ENCODE measurements at places on chromosomes 11 and 22.

DNA sequence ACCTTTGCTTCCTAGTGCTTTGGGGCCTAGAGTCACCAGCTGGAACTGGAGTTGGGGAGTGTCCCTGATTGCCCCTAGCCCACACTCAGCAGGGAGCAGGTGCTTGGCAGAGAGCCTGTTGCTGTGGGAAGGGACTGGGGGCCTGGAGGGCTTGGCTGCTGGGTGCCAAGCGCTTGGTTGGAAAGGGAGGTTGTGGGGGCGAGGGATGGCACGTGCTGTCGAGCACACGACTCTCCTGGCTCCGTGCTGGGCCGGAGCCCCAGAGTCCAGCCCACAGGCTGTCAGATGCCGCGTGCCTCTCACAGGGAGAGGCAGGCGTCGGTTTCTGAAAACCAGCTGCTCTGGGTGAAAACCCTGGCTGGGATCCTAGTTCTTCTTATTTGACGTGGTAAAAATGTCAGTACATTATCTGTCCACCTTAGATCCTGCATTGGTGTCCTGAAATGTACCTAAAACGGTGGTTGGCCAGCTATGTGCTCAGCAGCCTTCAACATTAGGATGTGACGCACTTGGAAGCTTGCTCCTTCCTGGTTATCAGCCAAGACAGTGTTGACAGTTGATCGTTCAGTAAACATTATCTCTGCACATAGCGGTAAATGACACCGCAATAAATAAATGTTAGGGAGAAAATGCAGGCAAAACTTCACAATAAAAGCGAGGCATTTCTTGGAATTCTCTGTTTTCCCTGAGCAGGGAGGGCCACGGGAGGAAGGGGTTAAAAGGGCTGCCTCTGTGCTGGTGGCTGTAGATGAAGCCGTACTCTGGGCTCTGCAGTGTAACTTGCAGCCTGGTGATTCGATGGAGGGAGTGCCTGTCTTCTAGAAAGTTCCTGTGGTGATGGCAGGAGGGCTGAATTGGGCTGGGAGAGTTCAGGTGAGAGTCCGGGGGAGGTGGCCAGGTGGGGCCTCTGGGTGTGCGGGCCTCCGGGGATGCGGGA is 29.2 kb downstream of the GRAMD4 start:
- no peak for DNase-seq

DNA sequence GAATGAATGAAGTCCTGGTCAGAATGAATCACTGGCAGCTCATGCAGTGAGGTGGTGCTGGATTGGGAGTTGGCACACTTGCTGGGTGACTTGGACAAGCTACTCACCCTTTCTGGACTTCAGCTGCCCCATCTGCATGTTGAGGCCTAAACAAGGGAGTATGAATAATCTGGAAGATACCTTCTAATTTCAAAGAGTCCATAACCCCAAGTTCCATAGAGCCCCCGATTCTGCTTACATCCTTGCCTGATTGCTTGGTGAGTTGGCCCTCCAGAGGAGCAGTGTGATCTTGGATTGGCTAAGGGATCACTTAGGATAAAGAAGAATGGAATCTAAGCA is 18.3 kb upstream of the ACCSL start:
- no peak for DNase-seq

DNA sequence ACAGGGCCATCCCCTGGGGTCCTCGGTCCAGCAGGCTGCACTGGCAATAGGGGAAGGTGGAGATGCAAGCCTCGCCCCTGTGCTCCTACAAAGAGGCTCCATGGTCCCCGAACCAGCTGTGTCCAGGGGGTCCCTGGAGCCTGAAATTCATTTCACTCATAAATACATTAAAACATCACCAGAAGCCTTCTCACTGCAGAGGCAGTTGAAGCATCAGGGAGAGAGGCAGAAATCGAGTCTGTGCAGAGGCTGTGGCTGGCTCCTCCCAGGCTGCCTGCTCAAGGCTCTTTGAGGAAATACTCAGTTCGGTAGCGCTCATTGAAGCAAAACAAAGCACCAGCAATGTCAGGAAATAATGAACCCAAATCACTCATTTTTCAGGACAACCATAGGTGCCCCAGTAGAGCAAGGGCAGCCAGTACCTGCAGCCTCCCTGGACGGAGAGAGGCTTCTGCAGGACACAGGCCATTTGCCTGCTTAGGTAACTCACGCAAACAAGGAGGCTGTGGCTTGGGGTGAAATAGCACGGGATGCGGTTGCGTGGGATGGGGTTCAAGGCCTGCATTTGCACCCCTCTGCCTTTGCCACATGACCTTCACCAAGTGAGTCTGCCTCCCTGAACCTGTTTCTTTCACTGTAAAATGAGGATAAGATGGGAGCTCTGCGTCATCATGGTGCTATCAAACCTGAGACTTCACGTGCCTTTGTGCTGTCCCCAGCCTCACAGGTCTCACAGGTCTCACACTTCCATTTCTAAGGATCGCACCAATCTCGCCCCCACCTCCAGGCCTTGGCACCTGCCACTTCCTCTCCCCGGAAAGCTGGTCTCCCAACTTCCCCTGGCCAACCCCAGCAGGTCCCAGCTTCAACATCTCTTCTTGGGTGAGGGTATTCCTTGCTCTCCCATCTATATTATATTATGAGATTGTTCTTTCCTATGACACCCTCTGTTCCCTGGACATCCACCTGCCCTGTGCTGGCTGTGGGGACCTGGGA is 84.3 kb upstream of the SHISAL1 start:
- no peak for DNase-seq

DNA sequence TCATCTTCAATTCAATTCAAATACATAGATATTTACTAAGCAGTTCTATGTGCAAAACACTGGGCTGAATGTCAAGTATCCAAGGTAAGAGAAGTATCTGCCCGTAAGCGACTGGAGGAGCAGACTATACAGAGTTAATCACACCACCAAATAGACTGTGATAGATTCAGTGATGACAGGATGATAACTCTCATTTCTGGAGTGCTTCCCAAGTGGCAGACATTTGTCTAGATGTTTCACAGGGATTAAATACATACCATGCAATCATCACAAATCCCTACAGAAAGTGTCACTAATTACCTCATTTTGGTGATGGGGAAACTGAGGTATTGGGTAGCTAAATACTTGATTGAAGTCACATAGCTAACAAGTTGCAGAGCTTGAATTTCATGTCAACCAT is 508.7 kb upstream of the TENM4 start:
- no peak for DNase-seq

- no peak for DNase-seq
These were observed 117.2 kb upstream of the IGLL5 start for GRCh38 chr22:22770280-22770871.

All from stimulated activated CD4-positive, alpha-beta T cell treated with anti-CD3 and anti-CD28 coated beads, Interleukin-12 subunit alpha, Interleukin-12 subunit beta, amount 100 ng/mL, for 48 hours (primary cell).